NCI-H1092 treated with DMSO at 0.1 percent for 48 hours (cell line): ENCODE measurements at places on chromosomes 5 and 9.

GRCh38 chr9:109471475-109472393 lies 26.4 kb downstream of the PTPN3 start:
- no peak for DNase-seq

DNA sequence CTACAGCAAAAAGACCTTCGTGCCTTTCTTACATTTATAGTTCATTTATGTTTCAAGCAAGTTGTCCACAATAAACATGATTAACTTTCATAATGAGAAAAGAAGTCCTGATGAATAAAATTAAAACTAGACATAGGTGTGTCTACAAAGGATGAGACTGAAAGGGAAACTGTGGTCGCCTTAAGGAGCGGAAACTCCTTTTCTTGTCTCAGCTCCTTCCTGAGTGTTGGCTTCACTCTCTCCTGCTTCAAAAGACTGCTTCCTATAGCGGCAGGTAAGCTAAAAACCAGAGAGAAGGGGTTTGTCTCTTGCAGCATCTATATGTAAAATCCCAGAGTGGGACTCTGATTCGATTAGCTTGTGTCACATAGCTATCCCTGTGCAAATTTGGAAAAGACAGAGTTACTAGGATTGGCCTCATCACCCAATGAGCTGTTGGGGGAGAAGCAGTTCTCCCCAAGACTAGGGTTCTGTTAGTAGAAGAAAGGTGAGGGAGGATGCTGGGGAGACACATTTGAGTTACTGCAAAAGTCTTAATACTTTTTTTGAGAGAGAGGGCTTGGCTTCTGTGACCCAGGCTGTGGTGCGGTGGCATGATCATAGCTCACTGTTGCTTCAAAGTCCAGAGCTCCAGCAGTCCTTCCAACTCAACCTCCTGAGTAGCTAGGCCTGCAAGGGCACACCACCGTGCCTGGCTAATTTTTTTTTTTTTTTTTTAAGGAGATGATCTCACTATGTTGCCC lies 16.8 kb upstream of the CTSL start:
- DNase-seq: no peak

DNA sequence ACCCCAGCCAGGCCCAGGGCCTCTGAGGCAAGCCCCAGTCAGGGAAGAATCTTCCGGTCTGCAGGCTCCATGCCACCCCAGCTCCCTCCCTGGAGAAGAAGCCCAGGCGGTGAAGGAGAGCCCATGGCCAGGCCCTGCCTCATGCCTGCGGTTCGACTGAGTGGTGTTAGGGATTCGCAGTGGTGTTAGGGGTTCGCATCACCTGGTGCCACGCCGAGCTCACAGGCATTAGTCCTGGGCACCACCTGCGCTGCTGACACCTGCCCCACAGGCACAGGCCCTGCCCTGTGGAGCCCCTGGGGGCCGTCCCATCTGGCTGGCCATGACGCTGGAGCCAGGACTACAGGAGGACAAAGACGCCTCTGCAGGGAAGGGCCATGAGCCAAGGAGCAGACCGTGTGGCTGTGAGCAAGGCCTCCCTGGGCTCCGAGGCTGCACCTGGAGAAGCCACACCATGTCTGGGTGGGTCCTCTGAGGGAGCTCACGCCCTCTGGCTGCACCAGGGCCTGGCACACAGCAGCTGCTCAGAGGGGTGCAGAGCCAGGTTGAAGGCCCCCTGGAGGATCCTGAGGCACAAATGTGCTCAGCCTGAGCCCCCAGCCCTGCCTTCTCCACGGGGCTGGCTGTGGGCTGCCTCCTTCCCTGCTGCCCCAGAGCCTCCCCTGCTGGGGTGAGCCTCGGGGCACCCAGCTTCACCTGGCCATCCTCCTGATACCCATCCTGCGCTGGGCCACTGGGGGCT lies 27.6 kb upstream of the RNF130 start:
- no peak for DNase-seq

GRCh38 chr5:162664846-162665245 lies 597.3 kb downstream of the GABRG2 start:
- no peak for DNase-seq

DNA sequence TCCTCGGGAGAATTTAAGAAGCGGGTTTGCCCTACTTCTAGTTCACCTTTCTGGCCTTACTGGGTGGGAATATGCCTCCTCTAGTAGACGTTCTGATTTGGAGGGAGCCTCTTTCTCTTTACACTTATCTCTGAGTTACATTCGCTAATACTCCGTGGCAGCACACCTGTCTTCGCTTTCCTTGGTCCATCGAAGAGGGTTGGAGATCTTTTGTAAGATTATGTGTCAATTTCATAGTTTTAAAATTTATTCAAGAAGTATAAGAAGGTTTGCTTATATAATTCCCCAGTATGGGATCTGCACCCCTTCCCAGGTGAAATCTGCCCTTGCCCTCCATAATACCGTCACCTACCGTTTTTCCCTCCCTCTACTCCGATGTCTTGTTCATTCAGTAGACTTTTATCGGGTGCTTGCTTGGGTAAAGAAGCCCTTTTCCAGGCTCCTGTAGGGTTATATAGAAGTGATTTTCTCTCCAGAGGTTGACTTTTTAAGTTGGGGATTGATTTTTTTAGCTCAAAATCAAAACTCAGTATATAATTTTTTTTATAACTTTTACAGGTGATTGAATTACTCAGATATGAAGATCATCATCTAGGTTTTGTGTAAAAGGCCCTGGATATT lies 1.1 kb downstream of the GPBP1 start:
- DNase-seq: no peak

DNA sequence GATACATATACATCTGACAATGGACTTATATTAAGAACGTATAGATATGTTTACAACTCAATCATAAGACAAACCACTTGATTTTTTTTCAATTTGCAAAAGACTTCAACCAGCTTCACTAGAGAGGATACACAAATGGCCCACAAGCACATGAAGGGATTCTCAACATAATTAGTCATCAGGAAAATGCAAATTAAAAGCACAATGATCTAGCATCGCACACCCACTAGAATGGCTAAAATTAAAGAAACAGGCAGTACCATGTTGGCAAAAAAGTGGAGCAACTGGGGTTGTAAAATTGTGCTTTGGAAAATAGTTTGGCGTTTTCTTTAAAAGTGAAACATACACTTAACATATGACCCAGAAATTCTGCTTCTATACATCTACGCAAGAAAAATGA lies 80.0 kb upstream of the TRIO start:
- no peak for DNase-seq

- no peak for DNase-seq
These were observed 543.9 kb upstream of the SEMA6A start for GRCh38 chr5:117118499-117118898.

DNA sequence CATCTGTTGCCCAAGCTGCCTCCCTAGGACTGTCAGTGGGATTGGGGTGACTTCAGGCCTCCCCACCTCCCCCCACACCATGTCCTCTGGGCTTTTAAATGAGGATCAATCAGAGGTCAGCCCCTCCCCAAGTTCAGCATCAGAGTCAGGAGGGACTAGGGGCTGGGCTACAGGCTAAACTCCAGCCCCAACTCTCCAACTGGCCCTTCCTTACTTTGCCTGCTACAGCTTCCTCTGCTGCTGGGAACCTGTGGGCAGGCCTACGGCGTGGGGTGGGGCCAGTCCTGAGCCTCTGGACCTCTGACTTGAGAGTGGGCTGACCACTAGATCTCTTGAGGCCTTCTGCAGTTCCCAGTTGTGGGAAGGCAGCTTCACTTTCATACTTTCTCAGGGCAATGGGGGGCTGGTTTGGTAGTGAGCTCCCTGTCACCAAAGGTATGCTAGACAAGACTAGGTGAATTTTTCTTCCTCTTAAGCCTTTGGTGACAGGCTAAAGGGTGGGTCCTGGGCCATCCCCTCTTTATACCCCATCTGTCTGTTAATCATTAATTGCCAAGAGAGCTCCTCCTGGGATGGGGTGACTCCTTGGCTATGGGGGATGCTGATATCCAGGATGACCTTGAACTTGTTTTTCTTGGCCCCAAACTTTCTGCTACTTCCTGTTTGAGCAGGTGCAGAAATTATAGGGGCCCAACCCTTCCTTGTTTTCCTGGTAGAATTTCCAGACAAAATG lies 10.8 kb upstream of the DAB2IP start:
- DNase-seq: no peak

- DNase-seq: no peak
These were observed 41.5 kb upstream of the ANKH start for GRCh38 chr5:14913096-14913495.

GRCh38 chr5:14343376-14343775 lies 200.2 kb downstream of the TRIO start:
- DNase-seq: no peak

- no peak for DNase-seq
These were observed 3.7 kb downstream of the PRDM6 start for GRCh38 chr5:123092696-123093095.

- DNase-seq: peak; percentile 92
These were observed 85.5 kb upstream of the CTSL start for GRCh38 chr9:87640385-87640795.

GRCh38 chr9:26809795-26810194 lies 82.8 kb downstream of the CAAP1 start:
- no peak for DNase-seq

DNA sequence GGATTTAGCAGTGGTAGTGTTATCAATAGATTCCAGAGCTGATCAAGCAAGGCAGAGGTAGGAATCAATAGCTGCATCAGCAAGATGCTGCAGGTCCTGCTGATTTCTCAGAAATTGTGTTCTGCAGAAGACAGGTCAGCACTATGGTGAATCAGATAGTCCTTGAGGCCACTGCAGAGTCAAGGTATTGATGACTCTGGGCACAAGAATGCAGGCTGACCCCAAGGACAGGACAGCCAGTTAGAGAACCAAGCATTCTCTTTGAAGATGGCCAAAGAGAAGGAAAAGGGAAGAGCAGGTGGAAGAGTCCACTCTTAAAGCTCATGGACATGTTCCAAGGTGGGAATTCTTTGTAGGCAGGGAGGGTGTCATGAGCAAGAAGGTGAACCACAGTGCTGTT lies 28.0 kb downstream of the PRUNE2 start:
- no peak for DNase-seq

DNA sequence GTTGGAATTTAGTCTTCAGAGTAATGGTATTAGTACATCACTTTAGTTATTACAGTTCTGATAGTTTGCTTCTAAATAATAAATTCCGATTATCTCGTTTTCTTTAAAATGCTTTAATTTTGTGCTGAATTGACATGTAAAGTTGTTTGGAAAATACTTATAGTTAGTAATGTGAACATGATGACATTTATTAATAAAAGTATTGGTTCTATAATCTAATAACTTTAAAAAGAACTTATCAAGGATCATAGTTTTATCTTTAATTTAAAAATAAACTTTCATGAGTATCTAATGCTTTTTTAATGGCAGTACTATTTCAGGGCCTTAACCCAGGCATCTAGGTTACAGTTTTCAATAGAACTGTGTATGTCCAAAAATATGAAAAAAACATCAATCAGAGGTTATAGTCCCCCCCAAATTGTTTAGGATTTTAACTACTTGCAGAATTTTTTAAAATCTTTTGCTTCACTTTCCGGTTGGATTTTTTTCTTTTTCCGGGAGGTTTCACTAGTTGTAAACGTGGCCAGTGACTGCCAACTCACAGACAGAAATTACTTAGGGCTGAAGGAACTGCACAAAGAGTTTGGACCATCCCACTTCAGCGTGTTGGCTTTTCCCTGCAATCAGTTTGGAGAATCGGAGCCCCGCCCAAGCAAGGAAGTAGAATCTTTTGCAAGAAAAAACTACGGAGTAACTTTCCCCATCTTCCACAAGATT lies 680 bp downstream of the GPX8 start:
- DNase-seq: no peak

DNA sequence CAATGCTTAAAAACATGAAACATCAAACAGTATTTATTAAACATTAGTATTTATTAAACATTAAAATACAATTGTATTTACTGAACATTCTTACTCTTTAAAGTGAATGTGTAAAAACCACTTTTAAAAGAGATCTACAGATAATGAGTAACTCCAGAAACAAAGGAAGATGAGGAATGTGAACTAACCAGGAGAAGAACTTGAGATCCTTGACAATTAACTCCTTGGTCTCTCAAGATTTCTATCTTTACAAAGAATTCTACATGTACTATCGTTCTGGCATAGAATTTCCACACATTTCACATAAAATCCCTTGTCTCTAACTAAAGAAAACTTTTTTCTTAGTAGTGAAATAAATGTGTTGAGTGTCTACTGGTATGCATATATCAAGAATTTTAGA lies 28.7 kb upstream of the IFNE start:
- no peak for DNase-seq

GRCh38 chr5:74810915-74811314 lies 43.9 kb downstream of the NSA2 start:
- no peak for DNase-seq
